ENCODE measurements at places on chromosomes 2 and 18.

- no peak for DNase-seq
Observed at GRCh38 chr2:188850786-188851185, 123.4 kb upstream of the COL3A1 start.

DNA sequence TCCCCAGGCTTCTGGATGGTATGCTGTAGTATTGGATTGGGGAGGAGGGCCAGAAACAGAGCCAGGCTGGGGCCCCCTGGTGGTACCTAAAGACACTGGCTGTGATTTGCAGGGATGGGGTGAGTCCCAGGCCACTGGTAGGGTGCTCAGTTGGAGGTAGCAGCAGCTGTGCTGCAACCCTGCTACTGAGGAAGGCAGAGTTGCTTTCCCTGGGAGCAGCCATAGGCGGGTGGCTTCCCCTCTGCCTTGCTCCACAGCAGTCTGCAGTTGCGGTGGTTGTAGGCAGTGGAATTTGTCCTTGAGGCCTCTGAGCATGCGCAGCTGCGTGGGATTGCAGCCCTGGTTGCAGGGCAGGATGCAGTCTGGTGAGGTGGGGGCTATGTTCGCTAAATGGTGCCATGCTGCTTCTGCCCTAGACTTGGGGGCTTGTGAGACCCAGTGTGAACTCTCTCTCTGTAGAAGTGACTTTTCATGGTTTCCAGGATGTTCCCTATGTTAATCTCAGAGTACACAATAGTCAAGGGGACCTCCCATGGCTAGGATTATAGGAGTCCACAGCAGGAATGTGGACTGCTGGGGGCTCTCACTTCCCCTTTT is 443.5 kb downstream of the XIRP2 start:
- no peak for DNase-seq

DNA sequence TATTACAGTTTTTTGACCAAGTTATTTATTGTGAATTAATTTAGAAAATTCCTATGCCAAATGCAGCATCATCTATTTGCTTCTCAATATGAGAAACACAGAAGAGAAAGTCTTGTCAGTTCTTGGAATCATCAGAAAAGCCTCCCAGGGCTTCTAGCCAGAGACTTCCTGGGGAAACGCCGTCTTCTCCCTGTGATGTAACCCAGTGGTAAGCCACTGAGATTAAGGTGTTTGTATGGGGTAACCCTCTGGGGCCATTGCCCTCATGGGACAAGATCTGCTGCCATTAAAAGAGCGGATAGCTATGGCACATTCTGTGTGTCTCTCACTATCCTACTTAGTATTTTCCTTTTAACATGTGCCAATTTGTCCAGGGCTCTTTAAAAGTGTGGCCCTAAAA is 28.0 kb downstream of the ANKRD29 start:
- no peak for DNase-seq

DNA sequence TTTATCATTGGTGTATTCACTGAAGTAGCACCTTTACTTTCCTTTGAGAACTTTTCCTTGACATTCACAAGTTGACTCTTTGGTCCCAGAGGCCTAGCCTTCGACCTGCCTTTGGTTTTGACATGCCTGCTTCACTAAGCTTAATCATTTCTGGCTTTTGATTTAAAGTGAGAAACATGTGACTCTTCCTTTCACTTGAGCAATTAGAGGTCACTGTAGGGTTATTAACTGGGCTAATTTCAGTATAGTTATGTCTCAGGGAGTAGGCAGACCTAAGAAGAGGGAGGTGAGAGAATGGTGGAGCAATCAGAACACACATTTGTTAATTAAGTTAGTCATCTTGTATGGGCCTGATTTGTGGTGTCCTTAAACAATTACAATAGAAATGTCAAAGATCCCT is 1040.7 kb upstream of the SLC39A10 start:
- no peak for DNase-seq

DNA sequence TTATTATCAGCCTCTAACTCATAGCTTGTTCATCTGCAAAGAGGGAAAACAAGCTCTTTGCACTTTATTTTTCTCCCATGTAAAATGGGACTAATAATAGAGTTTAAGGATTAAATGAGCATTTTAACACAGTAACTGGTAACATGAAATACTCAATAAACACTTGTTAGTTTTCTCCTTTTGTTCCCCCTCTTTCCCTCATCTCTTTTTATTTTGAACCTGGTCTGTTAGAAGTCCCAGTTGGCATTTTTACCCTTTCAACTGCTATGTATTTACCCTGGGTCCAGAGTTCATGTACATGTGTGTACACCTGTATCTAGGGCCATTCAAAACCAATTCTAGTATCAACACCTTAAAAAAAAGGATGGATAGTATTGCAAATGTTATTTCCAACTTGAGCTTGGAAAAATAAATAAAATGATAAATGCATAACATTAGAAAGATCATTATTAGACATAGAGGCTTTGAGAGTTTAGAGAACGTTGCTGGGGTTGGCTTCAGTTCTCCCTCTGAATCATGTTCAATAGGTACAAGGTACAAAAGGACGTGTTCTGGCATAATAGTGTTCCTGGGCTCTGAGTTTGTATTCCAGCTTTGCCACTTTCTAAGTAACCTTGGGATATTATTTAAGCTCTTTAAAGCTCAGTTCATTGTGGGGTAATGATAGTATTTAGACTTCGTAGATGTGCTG is 5.2 kb upstream of the VPS54 start:
- no peak for DNase-seq

DNA sequence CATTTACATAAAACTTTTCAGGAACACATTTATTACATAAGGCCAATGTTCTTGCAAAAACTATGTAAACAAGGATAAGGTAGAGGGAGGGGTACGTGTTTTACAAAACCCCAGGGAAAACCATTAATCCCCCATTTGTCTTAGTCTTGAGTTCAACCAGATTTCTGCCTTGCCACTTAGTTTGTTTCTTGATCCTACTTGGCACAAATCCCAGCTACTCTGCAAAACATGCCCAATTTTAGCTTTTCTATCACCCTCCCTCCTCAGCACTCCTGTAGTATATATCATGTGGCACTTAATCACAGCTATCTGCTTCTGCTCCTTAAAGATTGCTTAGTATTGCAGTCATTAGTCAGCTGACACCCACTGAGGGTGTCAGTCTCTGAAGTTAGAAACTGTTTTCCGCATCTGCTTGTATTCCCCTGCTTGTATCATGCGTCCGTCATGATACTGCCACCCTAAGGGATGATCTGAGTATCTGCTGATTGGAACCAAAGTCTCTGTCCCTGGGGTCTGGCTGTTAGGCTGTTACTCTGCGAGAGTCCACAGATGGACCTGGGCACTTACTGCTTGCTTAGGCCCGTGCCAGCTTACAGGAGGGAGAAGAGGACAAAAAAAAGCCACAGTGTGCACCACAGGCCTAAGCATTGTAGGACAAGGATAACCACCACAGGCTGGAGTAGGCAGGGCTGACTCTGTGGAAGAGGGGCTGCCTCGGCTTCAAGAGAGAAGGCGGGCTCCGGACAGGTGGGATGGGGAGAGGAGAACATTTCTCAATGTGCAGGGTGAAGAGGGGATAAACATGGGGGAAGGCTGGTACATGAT is 82.2 kb downstream of the EPAS1 start:
- DNase-seq: no peak

DNA sequence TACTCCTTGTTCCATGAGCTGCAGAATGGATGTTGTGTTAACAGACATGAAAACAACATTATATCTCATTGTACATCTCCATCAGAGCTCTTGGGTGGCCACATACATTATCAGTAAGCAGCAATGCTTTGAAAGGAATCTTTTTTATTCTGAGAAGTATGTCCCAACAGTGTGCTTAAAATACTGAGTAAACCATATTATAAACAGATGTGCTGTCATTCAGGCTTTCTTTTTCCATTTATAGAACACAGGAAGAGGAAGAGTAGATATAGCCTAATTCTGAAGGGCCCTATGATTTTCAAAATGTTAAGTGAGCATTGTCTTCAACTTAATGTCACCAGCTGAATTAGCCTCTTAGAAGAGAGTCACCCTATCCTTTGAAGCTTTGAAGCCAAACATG is 44.3 kb upstream of the CABYR start:
- DNase-seq: no peak

GRCh38 chr2:41695198-41696113 is 352.4 kb upstream of the PKDCC start:
- DNase-seq: no peak

DNA sequence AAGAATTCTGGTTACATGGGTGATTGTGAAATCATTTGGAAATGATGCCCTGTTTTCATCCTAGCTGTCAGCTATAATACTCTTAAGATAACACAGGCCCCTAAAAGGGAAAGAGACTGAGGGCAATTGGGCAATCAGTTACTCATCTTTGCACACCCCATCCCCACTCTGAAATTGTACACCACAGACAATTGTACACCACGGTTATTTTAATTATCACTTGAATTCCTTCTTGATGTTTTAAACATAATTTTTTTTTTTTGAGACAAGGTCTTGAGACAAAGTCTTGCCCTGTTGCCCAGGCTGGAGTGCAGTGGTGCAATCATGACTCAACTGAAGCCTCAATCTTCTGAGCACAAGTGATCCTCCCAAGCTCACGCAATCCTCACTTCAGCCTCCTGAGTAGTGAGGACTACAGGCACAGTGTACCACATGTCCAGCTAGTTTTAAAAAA is 862.4 kb upstream of the ACVR2A start:
- DNase-seq: no peak

DNA sequence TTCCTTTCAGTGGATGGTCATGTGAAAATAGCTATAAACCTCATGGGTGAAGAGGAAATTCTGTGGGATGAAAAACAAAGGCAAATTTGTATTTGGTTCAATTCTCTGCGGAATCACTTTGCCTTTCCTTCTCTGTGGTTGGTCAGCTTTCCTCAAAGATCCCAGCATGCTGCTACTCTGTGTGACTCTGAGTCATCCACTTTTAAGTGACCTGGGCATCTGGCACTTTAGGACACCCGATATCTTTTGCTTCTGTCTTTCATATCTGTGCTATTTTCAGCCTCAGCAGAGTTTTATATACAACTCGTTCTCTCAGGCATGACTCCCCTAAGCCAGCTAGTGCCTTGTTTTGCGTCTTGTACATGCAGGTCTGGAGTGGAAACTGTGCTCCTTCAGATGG is 217.0 kb upstream of the PIEZO2 start:
- DNase-seq: no peak

DNA sequence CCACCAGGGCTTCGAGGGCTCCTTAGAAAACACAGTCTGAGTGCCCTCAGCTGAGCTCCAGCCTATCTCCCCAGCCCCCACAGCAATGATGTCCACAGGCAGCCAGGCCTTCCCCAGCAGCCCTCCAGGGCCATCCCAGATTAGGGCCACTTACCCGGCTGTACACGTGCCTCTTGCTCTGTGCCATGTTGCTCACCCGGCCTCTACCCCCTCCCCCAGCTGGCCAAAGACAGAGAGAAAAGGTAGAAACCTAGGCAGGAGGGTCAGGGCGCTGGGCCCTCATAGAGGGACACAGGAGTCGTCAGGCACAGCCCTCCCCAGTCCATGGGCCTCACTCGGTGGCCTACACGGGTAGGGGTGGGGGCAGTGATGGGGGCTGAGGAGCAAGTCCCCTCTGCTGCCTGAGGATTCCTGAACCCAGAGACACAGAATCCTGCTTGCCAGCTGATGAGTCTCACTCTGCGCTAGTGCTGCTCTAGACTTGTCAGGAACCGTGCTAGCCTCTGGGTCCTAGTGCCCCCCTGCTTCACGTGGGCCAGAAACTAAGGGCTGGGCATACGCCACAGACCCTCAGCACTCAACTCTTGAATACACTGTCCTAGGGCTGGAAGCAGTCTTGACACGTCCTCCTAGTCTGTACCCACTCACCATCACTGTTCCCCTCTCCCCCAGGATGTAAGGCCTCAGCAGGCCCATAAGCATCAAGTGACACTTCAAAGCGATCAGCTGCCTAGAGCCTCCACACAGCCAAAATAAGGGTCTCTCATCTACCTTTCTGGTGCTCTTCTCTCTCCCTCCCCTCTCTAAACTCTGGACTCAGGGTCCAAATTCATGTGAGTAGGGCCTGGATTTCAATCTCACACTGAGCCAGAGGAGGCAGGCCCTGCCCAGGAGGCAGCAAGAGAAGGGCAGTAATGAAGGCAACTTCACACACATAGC is at the start of gene DCTN1:
DCTN1 (minus strand) TSS at position 461 of the 939 bp plus-strand sequence; CDS start at position 187, 274 bp downstream.
- peak; percentile 72 for DNase-seq

- DNase-seq: no peak
Observed at GRCh38 chr18:46723856-46724415, 32.9 kb downstream of the ST8SIA5 start.

GRCh38 chr2:101740555-101740964 is 43.1 kb downstream of the MAP4K4 start:
- no peak for DNase-seq

DNA sequence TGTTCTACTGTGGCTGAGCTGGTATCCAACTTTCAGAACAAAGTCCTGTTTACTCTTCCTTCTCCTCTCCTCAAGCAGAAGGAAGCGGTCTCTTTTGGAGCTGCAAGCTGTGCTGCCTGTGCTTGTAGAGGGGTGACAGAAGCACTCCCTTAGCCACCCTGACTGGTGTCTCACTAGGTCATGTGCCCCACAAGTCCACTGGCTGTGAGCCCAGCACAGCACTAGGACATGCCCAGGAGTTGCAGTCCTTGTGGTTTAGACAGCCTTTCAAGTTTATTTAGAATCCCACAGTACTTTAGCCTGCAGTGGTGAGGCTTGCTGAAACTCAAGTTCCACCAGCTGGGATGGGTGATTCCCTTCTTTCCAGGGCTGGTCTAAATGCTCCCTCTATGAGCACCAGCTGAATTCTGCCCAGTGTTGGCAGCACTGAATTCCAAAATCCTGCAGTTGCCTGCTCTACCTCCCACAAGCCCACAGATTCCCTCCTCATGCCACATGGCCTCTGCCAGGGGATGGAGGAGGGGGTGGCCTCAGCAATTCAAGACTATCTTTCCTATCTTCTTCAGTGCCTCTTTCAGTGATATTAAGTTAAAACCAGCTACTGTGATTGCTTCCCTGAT is 61.2 kb downstream of the CCDC85A start:
- DNase-seq: no peak

- no peak for DNase-seq
Observed at GRCh38 chr2:86280191-86280667, 57.2 kb downstream of the REEP1 start.

DNA sequence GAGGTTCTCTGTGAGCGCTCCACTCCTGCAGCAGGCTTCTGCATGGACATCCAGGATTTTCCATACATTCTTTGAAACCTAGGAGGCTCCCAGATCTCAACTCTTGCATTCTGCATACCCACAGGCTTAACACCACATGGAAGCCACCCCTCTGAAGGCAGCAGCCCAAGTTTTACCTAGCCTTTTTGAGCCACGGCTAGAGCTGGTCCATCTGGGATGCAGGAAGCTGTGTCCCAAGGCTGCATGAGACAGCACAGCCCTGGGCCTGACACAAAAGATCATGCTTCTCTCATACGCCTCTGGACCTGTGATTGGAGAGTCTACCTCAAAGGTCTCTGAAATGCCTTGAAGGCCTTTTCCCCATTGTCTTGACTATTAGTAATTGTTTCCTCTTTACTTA is 53.6 kb upstream of the RPRM start:
- DNase-seq: no peak

- no peak for DNase-seq
Observed at GRCh38 chr2:20666304-20667150, at the start of gene GDF7. Gene GDF7 (plus strand): TSS chr2:20667144. CDS start chr2:20667240, 96 bp downstream.

- DNase-seq: no peak
Observed at GRCh38 chr18:41765460-41765859, 189.6 kb upstream of the PIK3C3 start.

All from hippocampal formation (tissue), 2 donors.